Cerebellar nuclear complex (tissue), 1 donor: ENCODE measurements at places on chromosomes 16 and 17.

GRCh38 chr17:37133136-37133535 lies 184.4 kb downstream of the AATF start:
- DNase-seq: no peak

GRCh38 chr16:66468321-66468965 lies 41.3 kb downstream of the BEAN1 start:
- DNase-seq: no peak

DNA sequence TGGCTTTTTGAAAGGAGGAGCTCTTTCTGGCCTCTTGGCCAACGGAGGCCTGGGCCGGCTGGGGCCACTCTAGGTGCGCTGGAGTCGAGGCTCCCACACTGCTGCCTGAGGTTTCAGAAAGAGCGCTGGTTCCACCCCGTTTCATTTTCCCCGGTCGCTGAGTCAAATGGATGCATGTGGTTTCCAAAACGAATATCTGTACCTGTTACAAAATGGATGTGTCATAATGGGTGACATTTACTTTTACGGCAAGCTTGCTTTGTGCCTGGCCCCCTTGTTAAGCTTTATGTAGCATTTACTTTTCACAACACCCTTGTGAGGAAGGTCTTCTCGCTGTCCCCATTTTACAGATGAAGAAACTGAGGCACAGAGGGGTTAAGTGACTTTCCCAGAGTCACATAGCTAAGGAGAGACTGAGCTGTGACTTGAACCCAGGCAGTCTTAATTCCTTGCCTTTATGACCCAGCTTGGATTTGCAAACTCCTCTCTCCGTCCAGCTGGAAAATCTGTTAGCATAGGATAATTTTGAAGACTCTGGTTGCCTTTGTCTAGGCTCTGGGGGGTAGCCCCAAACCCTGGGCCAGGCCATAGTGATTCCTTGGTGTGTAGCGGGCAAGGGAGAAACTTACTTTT lies 10.6 kb downstream of the KSR1 start:
- DNase-seq: no peak

DNA sequence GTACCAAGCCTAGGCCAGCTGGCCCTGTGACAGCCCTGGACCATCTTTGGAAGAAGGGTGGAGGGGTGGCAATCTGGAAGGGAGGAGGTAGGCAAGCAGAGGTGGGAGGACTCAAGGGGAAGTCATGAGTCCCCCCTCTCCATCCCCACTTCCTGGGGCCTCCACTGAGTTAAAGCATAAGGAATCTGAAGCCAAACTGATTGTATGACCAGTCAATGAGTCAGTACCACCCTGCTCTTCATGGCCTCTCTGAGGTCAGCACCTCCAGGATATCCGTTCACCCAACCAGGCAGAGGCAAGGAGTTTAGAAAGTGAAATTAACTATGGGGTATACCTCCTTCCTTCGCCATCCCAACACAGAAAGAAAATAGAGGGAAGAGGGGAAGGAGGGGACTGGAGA lies 272.7 kb downstream of the SOX9 start:
- DNase-seq: no peak

- DNase-seq: peak; percentile 78
Observed at GRCh38 chr17:72515291-72516065, 394.7 kb downstream of the SOX9 start.

GRCh38 chr16:71472051-71472450 lies 10.0 kb upstream of the ZNF23 start:
- no peak for DNase-seq

GRCh38 chr16:4323071-4323844 lies 7.4 kb downstream of the GLIS2 start:
- DNase-seq: no peak
